ENCODE measurements at places on chromosomes 1 and 21.

DNA sequence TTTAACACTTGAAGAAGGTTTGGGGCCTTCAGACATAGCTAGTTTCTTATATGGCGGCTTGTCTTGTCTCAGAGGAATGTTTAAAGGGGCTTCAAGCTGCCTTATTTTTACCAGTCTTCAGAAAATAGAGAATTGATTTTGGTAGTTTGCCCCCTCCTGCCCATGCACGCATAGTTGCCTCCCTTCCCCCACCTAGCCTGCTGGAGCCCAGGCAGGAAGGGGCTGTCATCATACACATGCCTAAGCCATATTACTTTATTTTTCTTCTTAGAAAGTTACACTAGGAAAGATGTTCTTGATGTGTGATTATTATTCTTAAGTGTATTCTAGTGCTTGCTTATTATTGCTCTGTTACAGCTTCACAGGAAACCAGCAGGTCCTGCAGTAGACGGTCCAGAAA lies 18.3 kb downstream of the PBX1 start:
- no peak for DNase-seq

DNA sequence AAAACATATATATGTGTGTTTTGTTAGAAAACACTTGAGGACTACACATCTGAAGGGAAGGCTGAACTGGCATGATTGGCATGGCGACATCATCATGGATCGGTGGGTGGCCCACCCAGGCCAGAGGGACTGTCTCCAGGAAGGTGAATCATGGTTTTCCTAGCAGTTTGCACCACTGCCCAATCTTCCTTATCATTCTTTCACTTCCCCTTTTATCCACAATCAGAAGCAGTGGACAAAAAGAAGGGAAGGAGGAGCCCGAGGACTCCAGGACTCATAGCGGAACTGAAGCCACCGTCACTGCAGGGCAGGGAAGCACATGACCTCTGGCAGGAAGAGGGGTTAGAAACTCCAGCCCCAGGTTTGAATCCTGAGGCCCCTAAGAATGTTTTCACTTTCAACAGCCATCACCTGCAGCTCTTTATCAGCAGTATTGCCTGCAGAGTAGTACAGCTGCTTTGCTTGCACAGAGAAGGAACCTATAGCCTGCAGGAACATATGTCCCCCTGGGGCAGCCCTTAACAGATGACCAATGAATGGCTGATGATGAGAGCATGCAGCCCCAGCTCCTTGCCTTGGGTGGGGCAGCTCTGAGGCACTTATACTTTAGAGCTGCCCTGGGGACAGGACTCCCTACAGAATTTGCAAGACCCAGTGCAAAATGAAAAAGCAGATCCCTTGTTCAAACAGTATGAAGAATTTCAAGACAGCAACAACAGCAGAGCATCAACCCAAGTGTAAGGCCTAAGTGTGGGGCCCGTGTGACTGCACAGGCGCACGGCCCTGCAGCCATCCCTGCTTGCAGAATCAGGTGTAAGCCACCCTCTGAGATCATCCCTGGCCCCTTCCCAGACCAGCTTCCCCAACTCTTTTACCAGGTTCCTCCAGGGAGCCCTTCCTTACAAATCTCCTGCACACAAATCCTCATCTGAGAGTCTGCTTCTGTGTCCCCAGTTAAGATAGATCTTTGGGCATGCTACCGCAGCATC lies 241.8 kb upstream of the IRF2BP2 start:
- no peak for DNase-seq

GRCh38 chr1:222613627-222614026 lies 4.3 kb upstream of the MIA3 start:
- DNase-seq: no peak

- DNase-seq: no peak
These were observed 379 bp downstream of the RER1 start for GRCh38 chr1:2391931-2392509.

- no peak for DNase-seq
These were observed 529.4 kb upstream of the CXADR start for GRCh38 chr21:16983420-16983819.

DNA sequence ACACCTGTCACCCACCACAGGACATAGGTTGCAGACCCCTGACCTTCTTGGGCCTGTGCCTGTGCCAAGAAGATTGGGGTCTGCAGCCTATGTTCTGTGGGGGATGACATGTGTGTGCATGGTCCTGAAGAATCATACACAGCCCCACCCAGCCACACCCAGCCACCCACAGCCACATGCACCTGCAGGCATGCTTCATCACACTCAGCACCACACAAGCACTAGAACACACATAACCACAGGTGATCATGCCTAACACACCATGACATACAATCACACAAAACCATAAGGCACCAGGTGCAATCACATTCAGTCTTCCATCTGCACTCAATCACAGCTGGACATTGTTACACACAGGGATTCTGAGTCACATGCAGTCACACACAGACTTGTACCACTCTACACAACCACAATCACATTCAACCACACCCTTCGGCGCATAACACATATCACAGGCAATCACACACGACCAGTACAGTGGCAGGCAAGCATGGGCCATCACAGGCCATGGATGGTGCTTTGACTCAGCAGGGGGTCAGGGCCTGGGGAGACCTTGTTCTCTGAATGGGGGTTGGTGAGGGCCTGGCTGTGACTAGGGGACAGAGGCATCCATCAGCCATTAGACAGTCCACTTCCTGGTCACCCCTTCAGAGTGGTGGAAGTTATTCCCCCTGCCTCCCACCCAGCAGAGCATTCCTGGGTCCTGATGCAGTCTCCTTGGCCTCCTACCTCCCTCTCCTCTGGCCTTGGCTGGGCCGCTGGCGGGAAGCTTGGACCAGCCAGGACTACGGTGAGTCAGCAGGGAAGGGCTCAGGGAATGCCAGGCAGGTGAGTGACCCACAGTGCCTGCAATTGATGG lies 44.3 kb upstream of the EPS8L3 start:
- no peak for DNase-seq

- DNase-seq: no peak
These were observed 753 bp downstream of the C1orf210 start for GRCh38 chr1:43284546-43285110.

DNA sequence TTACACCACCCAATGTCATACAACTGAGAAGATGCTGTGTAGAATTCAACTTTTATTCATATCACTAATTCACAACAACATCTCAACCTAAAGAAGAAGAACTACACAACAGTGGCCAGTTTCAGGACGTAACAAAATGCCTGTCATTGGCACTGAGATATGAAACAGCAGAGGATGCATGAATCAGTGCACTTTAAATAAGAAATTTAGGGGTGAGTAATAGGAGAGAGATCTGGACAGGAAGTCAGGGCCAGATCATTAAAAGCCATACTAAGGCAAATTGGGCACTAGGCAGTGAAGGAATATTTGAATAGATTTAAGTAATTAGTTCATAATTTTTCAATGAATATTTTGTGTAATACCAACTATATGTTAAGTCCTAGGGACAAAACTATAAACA lies 510.5 kb downstream of the PLPP3 start:
- no peak for DNase-seq

DNA sequence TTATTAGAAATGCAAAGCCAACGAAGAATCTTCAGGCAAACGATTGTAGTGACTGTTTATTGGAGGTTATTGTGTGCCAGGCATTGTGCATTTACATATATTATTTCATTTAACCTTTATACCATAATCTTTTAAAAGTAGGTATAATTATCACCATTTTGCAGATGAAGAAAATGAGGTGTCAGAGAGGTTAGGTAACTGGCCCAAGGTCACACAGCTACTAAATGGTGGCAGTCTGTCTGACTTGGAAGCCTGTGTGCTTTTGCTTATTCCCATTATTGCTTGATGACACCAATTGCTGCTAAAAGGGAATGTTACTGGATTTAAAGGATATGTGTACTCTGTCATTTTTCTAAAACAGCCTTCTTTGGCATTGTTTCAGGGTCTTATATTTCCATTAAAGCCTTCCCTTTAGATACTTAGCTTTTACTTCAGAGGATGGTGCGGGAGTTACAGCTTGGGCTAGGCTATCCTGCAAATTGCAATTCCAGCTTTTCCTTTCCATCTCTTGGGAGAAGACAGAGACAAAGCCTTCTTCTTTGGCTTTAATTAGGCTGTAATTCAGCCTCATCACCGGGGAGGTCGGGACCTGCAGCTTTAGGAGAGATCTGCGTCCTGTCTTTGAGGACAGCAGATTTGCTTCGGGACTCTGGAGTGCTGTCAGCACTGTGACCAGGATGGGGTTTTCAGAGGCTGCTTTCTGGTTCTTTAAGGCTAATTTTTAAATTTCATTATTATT lies 37.4 kb upstream of the ERRFI1 start:
- no peak for DNase-seq

- DNase-seq: no peak
These were observed 42.3 kb downstream of the SASS6 start for GRCh38 chr1:100090471-100090870.

GRCh38 chr1:181397845-181398244 lies 85.5 kb upstream of the CACNA1E start:
- DNase-seq: no peak

GRCh38 chr1:228156515-228156881 lies 6.8 kb downstream of the GJC2 start:
- DNase-seq: no peak

DNA sequence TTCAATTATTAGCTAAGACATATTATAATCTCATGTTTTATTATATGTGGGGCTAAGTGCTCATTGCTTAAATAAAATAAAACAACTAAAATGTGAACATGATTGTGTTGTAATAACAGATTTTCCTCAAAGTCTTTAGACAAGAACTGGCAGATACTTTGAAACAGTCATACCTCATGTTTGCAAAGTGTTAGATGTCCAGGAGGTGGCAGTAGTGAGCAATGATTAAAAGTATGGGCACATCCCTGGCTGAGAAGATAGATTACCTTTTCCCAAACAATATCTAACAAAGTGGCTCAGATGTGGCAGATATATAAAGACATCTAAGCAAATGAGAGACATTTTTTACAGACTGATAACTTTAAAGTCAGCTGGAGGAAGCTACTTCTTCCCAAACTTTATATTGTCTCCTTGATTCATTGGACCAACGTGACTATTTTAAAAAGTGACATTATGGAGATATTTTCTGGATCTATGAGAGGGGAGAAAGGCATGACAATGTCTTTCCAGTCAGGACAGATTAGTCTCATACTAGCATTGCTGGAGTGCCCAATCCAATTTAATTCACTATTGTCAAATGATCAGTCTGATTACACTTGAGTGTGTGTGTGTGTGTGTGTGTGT lies 269.8 kb downstream of the S1PR1 start:
- DNase-seq: peak; percentile 12

DNA sequence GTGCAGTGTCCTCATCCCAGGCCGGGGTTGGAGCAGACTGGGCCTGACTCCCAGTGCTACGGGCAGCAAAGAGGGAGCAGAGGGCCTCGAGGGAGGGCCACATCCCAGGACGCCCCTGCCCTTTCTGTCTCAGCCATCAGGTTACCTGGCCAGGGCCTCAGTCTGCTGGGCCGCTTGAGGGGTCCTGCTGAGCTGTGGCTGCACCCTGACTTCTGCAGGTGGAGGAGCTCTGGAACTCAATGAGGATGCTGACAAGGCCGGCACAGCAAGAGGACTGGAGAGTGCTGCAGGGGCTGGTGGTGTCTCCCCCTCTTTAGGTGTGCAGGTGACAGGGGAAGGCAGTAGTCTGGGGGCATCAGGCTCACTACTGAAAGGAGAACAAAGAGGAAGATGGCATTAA lies 3.3 kb downstream of the ZNF692 start:
- DNase-seq: no peak

DNA sequence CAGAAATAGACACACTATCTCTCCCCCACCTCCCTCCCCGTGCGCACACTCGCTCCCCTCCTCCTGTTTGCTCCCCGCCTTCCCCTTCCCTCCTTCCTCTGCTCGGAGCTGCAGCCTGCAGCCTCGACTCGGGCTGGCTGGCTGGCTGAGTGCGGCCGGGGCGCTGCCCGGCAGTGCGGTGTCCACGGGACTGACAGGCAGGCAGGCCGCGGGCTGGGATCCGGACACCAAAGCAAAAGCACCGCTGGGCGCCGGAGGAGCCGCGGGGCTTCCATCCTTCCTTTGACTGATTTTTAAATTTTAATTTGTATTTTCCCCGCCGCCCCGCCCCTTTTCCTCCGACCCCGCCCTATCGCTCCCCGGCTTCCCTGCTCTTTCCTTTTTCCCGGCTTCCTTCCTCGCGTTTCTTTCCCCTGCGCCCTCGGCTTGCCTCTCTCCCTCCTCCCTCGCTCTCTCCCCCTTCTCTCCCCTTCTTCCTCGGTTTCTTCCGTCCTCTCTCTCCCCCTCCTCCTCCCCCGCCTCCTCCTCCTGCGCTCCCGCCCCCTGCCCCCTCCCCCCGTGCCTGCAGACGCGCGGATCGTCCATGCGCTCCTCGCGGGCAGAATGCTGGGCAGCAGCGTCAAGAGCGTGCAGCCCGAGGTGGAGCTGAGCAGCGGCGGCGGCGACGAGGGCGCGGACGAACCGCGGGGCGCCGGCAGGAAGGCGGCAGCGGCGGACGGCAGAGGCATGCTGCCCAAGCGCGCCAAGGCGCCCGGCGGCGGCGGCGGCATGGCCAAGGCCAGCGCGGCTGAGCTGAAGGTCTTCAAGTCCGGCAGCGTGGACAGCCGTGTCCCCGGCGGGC lies 109.4 kb downstream of the NAV1 start:
- peak; percentile 68 for DNase-seq

DNA sequence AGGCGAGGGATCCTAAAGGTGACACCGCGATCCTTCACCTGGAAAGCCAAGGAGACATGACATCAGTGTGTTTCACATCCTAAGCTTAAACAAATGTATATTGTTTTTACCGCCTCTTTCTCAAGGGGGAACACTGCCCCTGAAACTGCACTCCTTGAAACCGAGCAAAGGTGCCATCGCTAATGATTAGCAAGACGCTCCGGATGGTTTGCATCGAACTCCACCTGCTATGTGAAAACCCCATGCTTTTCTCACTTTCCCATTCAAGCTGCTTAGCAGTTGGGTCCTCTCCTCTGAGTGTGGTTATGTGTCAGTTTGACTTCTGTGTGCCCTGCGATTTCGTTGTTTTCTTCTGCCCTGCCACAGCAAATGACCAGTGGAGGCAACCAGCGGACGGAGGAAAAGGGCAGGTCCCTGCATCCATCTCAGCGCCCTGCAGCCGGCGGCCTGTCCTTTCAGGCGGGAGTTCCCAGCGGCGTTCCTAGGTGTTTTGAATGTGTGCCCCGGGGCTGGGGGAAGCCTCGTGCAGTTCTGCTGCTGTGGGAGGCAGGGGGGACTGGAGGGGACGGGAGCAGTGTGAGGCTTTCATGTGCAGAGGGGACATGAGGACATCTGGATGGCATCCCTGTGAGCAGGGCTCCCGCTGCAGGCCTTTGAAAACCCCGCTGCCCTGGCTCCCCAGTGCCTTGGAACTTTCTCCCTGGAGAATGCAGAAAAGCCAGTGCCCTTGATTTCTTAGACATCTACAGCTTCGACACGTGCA lies 16.1 kb downstream of the ZBTB18 start:
- DNase-seq: no peak

DNA sequence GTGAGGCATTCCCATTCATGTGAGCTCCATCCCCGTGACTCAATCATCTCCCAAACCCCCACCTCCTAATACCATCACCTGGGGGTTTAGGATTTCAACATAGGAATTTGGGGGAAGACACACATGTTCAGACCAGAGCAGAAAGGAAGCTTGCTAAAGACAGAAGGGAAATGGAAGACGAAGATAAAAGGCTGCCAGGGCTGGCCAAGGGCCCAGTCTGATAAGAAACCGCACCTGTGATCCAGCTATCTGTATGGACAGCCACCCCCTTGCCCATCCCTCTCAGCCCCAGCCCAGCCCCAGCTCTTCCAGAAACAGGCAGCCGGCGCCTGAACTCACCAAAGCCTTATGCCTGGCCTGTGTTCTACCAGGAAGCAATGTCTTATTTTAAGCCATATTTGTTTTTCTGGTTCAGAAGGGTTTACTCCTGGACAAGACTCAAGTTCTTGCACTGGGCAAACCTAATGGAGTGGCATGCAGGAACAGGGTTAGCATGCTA lies 198.4 kb upstream of the VAMP3 start:
- no peak for DNase-seq
